ENCODE measurements at places on chromosomes 1 and 21.

GRCh38 chr1:172229942-172230341 lies 190.5 kb upstream of the C1orf105 start:
- no peak for DNase-seq

DNA sequence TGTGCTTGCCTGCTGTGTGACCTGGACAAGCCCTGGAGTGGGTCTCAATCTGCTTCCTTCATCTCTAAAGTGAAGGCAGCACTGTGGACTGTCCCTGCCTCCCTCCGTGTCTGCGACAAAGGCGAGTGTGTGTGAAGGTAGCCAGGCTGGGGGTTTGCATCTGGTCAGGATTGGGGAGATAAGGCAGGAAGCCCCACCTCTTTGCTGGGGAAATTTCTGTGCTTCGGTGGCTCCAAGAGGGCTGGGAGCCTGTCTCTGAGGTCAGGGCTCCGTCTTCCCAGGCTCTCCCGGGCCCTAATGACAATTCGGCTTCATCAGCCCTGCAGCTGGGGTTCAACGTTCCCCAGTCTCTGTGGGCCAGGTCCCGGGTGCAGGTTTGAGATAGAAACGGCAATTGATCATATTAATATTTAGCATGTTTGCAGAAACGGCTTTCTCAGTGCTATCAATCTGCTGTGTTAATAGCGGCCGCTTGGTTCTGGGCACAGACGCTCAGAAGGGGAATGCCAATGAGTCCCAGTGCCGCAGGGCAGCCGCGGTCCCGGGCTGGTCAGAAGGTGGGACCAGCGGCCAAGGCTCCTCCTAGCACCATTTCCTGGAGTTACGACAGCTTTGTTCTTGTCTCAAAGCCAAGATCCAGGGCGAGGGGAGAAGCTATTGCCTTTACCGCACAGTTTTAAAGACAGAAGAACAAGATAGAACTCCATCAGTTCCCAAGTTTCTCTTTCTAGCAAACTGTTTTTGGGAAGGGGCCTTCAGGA lies 105.7 kb downstream of the PRDM16 start:
- no peak for DNase-seq

GRCh38 chr21:42753804-42754203 lies 100.4 kb downstream of the PDE9A start:
- DNase-seq, result no peak

- DNase-seq, result no peak
Measured at GRCh38 chr1:218330043-218330623, 15.0 kb upstream of the TGFB2 start.

DNA sequence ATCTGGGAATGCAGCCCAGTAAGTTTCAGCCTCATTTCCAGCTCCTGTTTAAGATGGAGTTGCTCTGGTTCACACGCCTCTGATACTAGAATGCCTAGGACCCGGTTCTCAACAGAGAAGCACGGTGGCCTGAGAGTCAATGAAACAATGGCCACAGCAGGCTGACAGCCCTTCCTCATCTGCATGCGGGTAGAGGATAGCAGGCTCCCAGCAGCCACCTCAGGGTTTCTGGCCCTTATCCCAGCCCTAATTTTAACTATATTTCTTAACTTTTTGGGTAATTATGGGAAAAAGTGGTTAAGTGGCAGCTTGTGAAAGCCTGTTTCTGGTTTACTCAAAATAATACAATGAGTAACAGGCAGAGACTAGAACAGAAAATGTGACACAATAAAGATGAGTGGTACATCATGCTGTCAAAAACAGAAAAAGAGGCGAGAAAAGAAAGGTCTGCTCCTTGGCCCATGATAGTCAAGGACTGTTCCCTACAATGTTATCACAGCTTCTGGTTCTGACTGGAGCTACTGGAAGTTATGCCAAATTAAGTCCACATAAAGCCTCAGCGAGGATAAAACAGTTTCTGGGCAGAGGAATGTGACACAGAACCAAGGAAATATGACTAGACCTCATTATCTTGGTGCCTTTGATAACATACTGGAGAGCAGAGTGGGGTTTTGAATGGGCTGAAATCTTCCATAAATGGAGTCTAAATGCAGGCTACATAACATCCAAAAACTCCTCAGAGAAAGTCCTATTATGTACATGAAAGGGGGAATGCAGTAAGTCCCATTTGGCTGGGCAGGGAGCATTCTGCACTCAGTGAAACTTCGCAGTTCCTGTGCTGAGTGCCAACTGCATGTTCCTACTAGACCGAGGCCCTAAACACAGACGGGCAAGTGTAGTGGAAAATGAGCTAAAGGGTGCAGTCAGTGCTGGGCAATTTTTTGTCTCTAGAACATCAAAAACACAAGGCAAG lies 92.1 kb downstream of the NIBAN1 start:
- no peak for DNase-seq

DNA sequence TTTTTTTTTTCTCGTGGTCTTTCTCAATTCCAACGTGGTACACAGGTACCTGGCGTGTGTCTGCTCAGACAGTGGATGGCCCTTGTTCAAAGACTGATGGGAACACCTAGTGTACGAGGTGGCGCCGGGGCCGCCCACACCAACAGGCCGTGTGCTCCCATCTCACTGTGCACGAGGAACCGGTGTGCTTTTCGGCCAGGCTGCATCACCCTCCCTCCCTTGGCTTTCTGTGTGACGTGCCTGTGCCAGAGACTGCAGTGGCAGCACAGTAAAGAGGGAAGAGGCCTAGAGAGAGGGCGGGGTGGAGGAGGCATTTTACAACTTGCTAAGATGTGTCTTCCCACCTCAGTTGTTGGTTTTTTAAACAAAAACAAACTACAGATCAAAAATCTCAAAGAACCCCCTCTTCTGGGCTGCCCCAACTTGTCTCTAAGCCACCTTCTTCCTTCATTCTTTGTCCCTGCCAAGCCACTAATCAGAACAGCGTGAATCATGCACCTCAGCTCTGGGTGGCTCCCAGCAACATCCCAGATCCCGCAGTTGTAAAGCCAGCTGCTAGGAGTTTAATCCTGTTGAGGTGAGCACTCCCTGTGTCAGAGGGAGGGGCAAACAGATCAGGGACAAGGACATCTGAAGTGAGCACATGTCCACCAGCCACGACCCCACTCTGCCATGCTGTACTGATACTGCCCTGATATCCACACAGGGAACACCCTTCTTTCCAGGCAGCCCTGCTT lies 20.7 kb downstream of the IRF2BP2 start:
- no peak for DNase-seq

DNA sequence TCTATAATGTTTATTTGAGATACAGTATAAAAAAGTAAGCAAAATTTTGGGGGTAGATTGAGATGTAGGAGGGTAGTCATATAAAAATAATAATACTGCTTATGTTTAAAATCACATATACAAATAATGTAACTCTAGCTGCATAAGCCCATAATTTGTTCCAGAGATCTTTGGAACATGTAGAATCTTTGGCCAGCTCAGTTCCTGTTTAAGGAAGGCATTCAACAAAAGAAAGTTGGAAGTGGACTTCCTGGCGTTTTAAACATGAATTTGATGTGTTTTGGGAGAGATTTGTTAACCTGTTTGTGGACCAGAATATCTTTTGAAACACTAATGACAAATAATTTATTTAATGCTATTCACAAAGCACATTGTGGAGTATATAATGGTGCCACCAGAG lies 27.7 kb downstream of the GIPC2 start:
- no peak for DNase-seq

- DNase-seq, result no peak
Measured at GRCh38 chr1:108097018-108097417, 103.1 kb downstream of the SLC25A24 start.

DNA sequence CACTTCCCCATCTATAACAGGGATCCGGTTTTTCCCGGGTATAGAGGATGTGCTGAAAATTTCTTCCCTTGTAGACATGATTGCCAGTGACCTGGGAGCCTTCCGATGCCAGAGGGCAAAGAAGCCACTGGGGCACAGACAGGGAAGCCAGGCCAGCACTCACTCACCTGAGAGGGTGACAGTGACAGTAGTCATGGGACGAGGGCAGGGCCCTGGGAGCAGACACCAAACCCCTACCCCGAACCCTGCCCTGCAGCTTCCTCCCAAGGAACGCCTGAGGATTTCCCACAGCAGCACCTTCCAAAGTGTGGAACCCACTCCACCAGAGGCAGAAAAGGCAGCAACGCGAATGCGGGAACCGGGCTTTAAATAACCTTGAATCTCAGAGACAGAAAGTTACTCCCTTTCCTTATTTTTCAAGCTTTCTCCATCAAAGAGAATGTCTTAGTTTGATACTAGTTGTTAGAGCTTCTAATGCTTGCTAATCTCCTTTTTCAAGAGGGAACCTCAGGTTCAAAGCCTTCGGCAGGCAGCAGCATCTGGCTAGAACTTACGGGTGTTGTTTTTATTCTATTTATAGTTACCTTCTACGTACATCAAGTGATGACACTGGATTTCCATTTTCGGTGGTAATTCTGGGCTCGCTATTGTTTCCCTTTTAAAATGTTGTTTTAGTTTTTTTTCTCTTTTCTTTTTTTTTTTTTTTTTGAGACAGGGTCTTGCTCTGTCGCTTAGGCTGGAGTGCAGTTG lies 2.8 kb downstream of the DDOST start:
- DNase-seq, result no peak

GRCh38 chr21:19458295-19458694 lies 1054.7 kb upstream of the TMPRSS15 start:
- no peak for DNase-seq

DNA sequence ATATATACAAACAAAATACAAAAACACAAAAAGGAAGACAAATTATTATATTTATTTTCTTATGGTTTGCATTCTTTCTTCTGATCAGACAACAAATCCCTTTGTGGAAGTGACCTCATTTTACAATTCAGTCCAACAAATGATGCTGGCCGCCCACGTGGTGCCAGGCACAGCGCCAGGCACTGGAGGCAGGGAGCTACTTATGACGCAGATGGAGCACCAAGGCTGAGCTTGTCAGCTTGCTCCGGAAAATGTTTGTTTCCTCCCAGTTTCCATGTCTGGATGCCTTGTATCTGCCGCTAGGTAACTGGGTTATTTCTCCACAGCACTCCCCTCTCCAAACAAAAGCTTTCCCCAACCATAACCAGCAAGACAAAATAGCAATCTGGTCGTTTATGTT lies 30.7 kb upstream of the CD34 start:
- DNase-seq, result no peak

GRCh38 chr1:25673456-25673855 lies 56.9 kb downstream of the MAN1C1 start:
- no peak for DNase-seq

DNA sequence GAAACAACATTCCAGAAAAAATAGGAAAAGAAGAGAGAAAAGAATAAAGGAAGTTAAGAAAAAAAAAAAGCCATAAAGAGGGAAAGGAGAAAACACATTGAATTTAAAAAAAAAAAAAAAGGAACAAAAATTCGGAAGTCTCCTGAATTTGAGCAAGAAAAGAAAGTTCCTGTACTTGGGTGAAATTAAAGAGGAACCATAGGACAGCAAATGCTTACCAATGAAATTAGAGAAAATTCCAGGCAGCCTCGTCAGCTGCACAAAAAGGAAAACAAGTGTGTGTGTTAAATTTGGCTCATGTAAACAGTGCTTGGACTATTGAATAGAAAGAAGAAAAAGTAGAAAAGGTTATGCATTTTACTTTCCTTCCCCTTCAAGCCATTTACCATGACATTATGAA lies 4.9 kb downstream of the IL12RB2 start:
- no peak for DNase-seq

- no peak for DNase-seq
Measured at GRCh38 chr1:4213366-4213973, 313.4 kb upstream of the C1orf174 start.

DNA sequence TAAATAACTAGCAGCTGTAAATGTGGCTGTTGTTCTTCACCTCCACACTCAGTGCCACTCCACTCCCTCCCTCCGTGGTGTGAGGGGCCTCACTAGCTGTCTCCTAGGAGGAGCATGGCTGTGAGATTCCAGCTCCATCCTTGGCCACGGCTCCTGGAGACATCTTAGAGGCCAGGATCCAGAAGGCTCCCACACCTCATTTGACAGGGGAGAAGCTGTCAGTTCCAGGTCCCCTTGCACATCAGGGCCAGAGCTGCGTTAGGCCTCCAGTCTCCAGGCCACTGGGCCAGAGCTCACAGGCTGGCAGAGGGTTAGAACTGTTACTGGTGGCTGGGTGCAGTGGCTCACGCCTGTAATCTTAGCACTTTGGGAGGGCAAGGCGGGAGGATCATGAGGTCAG lies 15.0 kb downstream of the PCSK9 start:
- DNase-seq, result no peak

DNA sequence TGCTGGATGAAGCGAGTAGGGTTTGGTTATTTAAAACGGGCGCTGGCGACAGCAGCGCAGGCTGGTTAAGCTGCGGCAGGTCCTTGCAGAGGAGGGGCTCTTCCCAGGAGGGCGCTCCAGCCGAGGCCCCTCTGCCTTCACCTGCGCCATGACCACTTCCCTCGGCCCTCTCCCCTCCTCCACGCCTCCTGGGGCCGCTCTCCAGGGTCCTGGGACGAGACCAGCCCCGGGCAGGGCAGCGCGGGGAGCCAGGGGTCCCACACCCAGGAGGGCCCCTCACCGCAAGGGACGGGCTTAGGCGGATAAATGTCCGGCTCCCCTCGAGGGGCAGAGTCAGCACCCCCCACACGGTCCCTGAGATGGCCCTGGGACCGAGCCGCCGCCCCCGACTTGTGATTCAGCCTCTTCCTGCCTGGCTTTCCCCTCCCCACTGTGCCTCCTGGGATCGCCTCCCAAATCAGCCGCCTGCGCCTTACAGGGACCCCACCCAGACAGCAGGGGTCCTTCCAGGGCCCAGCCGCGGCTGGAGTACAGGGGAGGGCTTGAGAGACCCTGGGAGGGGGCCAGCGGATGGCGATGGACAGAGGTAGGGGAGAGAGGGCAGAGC lies 380.7 kb downstream of the MATN1 start:
- DNase-seq, result no peak

GRCh38 chr1:71377886-71378285 lies 297.1 kb upstream of the ZRANB2 start:
- no peak for DNase-seq

GRCh38 chr21:34967509-34968289 lies 81.4 kb downstream of the RUNX1 start:
- DNase-seq, result no peak

GRCh38 chr1:87786861-87787545 lies 458.3 kb downstream of the LMO4 start:
- no peak for DNase-seq

GRCh38 chr1:8681911-8682310 lies 135.5 kb downstream of the RERE start:
- no peak for DNase-seq

DNA sequence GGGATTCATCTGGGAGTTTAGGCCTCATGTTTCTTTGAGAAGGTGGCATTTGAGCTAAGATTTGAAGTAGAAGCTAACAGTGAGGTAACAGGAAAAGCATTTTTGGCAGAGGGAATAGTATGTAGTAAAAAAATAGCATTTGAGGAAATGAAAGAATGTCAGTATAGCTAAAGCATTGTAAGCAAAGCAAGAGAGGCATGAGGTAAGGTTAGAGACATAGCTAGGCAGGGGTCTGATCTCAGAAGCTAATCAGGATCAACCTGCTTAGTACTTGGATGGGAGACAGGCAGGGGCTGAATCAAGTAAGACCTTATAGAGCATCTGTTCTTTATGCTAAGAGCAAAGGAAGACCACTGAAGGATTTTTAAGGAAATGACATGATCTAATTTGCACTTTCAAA lies 4.0 kb downstream of the POLR3C start:
- no peak for DNase-seq

- DNase-seq, result no peak
Measured at GRCh38 chr1:226373376-226373775, 34.5 kb downstream of the PARP1 start.

- DNase-seq, result no peak
Measured at GRCh38 chr1:22484706-22485345, 33.2 kb downstream of the ZBTB40 start.

Measured in GM12891 (cell line).